Nucleus accumbens (tissue), 56 donors: ENCODE measurements at places on chromosomes 16 and 17.

DNA sequence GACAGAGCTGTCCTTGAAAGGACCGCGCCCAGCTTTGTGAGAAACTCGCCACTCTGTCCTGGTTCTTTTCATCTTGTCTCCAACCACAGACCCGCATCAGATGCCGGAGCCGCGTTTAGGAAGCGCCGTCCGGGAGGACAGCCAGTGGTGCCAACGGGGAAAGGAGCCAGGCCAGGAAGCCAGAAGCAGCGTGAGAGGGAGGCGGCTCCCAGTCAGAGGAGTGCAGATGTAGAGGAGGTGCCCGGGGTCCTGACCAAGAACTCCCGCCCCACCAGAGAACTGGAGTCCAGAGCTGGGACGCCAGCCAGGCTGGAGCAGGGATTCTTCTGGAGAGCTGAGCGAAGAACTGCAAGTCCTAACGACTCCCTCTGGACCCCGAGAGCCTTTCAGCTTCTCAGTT is 49.3 kb upstream of the TNRC6C start:
- peak; percentile 50 for DNase-seq

GRCh38 chr16:53341792-53342191 is 92.5 kb upstream of the RBL2 start:
- no peak for DNase-seq

DNA sequence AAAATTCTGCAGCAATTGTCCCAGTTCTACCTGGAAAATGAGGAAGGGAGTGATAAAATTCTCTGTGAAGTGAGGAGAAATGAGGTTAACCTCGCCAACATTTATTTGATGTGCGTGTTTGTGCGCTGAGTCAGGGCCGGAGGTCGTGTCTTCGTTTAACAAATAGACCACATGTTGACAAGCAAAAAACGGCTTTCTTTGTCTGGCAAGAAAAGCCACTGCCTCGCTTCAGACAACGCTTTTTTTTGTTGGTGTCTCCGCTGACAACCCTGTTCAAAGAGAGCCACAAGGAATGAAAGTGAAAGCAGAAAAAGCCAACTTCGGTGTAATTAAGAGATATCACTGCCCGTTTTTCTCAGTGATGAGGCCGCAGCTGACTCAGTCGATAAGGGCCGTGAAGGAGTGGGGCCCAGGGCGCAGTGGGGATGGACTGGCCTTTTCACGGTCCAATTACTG is 510.6 kb downstream of the CDH13 start:
- DNase-seq = peak; percentile 54

DNA sequence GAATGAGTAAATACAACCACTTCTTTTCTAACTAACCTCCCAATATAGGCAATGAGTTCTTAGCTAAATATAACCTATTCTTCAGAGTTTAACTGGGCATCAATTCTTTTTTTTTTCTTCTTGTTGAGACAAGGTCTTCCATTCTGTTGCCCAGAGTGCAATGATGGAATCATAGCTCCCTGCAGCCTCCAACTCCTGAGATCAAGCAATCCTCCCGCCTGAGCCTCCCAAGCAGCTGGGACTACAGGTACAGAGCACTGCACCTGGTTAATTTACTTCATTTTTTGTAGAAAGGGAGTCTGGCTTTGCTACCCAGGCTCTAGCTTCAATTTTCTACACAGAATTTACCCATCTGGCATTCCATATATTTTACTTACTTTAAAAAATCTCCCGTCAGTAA is 1.1 kb downstream of the METTL16 start:
- DNase-seq = no peak

- DNase-seq = no peak
Observed at GRCh38 chr17:11506635-11507034, 91.6 kb upstream of the DNAH9 start.

GRCh38 chr16:84933774-84934631 is 77.3 kb downstream of the ZDHHC7 start:
- DNase-seq = peak; percentile 59

- DNase-seq = peak; percentile 43
Observed at GRCh38 chr16:89374393-89374960, 115.9 kb downstream of the ANKRD11 start.

DNA sequence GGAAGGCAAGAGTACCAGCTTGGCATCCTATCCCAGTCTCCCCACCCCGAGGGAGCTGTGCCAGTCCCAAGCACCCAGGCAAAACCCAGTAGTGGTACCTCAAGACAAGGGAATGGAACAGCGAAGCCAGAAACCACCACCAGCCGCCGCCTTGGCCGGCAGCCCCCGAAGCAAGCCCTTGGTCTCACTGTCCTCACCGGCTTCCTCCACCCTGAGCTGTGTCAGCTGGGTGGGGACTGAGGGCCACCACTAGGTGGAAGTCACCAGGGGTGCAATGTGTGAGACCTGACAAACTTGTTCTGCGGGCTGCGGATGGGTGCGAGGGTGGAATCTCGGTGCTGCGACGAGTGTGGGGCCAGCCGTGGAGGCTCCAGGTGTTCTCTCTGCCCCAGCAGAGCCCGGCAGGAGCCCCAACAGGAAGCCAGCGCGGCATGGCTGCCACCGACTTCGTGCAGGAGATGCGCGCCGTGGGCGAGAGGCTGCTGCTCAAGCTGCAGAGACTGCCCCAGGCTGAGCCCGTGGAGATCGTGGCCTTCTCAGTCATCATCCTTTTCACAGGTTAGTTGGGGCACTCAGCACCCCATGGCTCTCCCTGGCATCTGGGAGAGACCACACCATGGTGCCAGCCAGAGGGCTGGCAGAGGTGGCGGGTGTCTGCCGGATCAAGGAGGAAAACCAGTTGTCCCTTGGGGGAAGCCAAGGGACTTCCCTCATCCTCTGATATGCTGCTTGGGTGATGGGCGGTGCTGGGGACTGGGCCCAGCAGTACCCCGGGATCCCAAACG is 6.7 kb downstream of the SMIM5 start:
- no peak for DNase-seq

- no peak for DNase-seq
Observed at GRCh38 chr17:74458835-74459234, 7.6 kb upstream of the CD300A start.

- no peak for DNase-seq
Observed at GRCh38 chr17:2701161-2701995, 10.2 kb downstream of the CLUH start.

- DNase-seq = no peak
Observed at GRCh38 chr16:86986809-86987487, 330.2 kb downstream of the C16orf95 start.

- no peak for DNase-seq
Observed at GRCh38 chr16:75727221-75727620, 931 bp upstream of the CPHXL start.

DNA sequence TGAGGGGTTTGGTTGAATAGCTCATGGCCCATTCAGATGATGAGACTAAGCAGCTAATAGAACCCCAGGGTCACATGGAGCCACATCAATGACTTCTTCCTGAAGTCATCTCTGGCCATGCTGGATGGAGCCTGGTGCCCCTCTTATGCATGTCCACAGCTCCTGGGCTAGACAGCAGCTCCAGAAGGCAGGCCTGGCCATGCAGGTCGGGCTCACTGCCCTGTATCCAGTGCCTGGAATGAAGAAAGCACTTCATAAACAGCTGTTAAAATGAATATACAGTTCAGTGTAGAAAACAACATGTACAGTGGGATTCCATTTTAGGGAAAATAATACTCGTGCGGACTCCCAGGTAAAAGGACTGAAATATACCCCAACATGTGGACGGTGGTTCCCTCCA is 73.9 kb downstream of the GNAO1 start:
- DNase-seq = no peak

DNA sequence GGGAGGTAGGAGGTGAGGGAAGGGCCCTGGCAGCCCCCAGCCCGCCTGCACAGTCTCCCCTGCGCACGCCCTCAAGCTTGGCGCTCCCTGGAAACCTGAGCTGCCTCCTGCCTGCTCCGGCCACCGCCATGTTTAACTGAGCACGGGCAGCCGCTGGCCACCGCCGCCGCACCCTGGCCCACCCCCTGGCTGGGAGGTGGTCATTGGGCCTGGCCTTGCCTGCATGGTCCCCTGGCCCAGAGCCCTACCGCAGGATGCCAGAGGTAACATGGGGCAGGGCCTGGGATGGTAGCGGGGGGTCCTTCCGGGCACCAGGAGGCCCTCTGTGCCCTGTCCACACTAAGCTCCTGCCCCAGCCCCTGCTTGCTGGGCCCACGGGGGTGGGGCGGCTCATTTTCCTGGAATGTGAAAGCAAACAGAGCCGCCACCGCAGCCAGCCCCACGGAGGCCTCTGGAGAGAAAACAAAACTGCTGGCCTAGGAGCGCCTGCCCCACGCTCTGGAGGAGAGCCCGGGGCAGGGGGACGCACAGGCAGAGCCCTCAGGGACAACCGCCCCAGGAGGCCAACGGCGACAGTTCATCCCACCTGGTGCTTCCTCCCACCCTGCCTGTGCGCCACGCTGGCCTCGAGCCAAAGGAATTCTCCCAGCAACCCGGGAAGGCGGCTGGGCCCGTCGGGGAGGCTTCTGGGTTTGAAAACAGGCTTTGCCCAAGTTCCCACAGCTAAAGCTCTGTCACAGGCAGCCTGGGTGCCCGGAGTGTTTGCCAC is 8.9 kb downstream of the NHERF2 start:
- DNase-seq = no peak

- no peak for DNase-seq
Observed at GRCh38 chr17:69588316-69588715, 173.8 kb downstream of the MAP2K6 start.

DNA sequence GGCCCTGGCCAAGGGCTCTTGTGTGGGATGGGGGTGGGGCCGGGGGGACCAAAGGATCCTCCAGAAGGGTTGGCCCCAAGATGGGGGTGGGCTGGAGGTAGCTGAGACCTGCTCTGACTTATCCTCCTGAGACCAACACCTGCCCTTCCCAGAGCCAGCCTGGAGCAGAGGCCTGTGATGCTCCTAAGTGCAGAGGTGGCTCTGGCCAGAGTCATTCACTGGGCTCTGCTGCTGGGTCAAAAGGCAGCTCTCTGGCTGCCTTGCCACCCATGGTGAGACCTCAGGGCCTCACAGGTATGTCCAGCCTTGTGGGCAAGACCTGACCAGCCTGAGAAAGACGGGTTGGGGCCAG is 393 bp downstream of the SERPINF2 start:
- DNase-seq = no peak

DNA sequence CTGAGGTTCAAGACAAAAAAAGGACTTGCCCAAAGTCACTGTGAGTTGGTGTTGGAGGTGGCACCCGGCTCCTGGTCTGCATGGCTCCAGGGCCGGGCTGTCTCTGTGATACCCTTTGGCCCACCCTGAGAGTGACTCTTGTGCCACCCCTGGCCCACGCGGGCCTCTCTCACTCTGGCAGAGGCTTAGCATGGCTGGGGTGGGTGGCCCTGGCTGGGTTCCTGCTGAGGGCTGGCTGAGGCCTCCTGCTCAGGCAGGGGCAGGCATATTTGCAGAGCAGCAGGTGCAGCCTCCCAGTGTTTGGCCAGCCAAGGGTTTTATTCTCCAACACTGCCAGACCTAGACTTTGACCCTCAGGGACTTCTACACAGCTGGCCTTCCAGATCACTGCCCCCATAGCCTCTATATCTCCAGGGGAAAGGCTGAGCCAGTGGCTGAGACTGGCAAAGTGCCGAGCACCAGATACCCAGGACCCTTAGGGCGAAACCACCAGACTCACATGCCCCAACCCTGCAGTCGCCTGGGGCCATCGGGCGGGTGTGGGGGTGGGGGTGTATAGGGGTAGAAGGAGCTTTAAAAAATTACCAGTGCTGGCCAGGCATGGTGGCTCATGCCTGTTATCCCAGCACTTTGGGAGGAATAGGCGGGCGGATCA is 21.5 kb upstream of the ADGRG1 start:
- DNase-seq = no peak

DNA sequence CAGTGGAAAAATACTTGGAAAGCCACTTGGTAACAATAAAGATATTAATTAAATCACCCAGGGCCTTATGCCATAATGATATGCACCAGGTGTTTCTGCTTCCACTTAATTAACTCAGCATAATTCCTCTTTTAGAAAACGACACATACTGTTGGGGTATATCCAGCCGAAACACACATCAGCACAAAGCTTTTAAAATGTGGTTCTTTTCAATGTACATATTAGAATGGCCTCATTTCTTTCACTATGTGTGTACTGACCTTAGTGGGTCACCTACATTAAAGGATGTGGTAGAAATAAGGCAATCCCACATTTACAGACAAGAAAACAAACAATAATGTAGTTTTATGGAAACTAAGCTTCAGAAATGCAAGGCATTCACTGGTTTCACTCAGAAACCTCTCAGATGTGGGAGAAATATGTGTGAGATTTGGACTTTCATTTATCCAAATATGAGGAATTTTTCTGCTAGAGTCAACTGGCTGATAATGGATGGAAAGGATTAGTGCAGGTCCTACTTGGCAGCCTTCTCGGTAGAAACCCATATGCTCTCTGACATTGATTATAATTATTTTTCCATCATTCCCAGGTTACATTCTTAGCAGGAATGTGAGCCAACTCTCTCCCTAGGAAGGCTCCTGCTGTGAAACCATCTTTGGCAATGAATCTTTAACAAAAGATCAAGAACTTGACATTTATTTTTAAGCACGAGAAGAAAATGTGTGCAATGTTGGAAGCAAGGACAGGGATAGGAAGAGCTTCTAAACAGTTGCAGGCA is 66.7 kb upstream of the DHX40 start:
- DNase-seq = no peak

DNA sequence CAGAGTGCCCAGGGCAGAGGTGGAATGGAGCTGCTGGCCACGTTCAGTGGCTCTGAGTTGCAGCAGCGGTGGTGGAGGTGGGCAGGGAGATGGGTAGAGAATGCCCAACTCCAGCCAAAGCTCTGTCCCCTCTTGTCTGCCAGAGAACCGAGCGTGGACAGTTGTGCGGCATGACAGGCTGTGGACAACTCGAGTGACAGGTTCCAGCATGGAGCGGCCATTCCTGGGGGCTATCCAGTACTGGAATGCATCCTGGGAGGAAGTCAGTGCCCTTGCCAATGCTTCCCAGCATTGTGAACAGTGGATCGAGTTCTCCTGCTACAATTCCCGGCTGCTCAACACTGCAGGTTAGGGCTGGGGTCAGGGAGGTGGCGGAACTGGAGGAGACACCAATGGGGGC is 8.3 kb downstream of the CNTNAP1 start:
- no peak for DNase-seq

DNA sequence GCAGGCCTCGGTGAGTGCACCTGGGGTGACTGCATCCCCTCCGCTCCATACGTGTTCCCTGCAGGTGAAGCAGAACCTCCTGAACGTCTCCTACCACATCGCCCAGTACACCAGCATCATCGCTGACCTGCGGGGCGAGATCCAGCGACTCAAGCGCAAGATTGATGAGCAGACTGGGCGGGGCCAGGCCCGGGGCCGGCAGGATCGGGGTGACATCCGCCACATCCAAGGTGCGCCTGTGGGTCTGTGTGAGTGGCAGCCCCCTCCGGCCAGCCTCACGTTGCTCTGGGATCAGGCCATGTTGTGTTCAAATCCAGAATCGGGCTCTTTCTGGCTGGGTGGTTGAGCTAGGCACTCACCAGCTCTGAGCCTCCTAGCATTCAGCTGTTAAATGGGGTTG is 12.5 kb downstream of the BTBD17 start:
- DNase-seq = no peak

- DNase-seq = no peak
Observed at GRCh38 chr17:59440757-59441463, 109.5 kb downstream of the YPEL2 start.

- DNase-seq = no peak
Observed at GRCh38 chr17:33272438-33272837, 20.7 kb downstream of the ASIC2 start.

GRCh38 chr17:12973496-12974004 is 44.3 kb downstream of the ELAC2 start:
- no peak for DNase-seq

GRCh38 chr17:27294689-27295630 is 1.0 kb downstream of the WSB1 start:
- DNase-seq = peak; percentile 56

GRCh38 chr16:1548233-1548632 is 14.8 kb downstream of the TMEM204 start:
- DNase-seq = no peak
